Stimulated activated CD4-positive, alpha-beta T cell treated with anti-CD3 and anti-CD28 coated beads, Interleukin-15, amount 100 ng/mL, for 24 hours (primary cell): ENCODE measurements at places on chromosomes 5 and 9.

GRCh38 chr5:175681045-175681967 is 23.4 kb downstream of the HRH2 start:
- DNase-seq = no peak

DNA sequence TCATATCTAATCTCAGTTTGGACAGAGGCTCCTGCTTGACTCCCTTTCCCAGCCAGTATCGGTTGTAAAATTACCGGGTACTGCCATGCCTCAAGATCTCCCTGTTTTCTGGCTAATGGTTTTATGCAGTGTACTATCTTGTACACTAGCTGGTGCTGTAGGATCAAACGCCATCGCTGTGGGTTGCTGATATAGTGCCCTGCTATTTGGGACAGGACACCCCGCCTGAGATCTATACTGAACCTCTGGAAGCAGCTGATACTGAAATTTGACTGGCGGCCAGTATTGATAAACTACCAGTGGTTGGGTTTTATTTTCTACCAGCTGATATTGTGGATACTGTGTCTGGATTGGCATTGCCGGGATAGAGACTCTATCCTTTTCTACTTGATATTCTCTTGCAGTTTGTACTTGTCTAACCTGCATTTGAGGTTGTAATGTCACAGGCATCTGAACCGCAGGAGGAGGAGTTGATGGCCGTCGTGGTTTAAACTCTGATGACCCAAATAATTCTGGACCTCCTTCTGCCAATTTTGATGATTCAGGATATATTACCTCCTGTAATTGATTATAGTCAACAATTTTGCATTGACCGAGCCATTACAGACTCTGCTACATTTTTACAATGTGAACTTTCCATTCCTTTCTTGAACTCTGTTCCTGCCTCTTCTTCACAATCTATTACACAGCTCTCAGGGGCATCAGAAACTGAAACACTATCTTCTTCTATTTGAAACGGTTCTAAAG is 112.5 kb upstream of the LARP1 start:
- DNase-seq = no peak

DNA sequence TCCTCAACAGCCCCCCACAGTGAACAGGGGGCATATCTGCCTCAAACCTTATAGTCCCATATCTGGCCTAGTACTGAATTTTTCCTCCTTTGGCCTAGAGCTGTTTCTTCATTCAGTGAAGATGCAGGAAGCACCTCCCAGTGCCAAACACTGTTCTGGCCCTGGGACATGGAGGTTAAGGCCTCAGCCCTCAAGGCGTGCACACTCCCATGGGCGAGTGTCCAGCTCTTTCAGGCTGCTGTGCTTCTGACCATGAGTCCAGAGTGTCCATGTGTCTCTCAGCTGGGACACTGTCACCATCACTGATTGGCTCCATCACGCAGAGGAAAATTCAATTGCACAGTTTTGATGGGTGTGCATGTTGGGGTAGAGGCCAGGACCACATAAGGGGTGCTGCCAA is 151.5 kb downstream of the PAX5 start:
- no peak for DNase-seq

GRCh38 chr9:131728961-131729360 is 10.9 kb downstream of the RAPGEF1 start:
- peak; percentile 72 for DNase-seq

GRCh38 chr9:83934569-83935275 is 13.5 kb upstream of the KIF27 start:
- no peak for DNase-seq

GRCh38 chr5:14699807-14700400 is 35.4 kb downstream of the OTULIN start:
- no peak for DNase-seq

- DNase-seq = no peak
Measured at GRCh38 chr9:115651461-115651860, 502.1 kb upstream of the PAPPA start.

DNA sequence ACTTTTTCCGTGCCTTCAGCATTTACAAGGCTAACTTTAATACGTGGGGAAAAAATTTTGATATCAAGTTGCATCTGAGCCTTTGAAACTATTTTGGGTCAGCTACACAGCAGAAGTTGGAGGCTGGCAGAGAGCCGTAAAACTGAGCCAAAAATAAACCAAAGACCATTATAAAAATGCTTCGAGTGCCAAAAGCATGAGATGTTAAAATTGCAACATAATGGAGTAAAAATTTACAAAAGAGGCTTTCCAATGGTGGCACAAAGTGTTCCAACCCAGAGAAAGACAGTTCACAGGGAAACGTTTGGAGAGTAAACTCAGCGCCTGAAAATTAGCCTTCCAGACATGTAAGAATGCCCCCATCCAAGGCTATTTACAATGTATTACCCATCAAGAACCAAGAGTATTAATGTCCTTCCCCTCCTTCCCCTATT is 190.3 kb downstream of the TLE1 start:
- DNase-seq = no peak

DNA sequence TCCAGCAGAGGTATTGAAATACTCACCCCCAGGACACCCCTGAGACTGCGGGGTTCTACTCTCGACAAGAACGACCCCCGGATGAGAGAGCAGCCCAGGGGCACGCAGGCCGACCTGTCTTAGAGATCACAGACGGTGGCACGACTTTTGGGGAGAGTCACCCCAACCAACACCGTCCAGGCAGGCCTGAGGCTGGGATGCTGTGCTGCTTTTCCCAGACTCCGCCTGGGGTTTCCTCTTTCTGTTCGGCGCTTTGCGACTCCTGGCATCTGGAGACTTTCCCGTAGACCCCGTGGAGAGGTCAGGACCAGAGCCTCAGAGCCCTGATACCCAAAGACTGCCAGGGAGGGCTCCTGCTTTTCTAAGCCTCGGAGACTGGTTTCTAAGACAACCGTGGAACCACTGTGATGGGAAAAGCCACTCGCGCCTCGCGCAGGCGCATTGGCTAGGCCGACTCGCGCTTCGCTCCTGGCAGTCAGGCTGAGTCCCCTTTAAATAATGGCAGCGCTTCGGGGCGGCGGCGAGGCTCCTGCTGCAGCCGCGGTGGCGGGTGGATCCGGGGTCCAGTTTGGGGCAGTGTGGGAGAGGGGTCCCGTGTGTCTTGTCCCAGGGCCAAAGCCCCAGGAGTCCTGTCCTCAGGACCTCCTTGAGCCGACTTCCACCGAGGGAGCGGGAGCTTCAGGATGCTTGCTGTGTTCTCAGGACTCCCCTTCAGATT is 484.0 kb downstream of the SPATA31A7 start:
- DNase-seq = no peak

DNA sequence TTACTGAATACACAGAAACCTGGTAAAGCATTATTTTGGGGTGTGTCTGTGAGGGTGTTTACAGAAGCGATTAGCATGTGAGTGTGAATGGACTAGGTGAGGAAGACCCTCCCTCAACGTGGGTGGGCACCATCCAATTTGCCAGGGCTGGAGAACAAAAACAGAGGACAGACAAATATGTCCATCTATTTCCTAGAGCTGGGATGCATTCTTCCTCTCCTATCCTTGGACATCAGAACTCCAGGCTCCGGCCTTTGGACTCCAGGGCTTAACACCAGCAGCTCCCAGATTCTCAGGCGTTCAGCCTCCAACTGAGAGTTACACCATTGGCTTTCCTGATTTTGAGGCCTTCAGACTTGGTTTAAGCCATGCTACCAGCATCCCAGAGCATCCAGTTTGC is 65.8 kb upstream of the CHD1 start:
- no peak for DNase-seq

DNA sequence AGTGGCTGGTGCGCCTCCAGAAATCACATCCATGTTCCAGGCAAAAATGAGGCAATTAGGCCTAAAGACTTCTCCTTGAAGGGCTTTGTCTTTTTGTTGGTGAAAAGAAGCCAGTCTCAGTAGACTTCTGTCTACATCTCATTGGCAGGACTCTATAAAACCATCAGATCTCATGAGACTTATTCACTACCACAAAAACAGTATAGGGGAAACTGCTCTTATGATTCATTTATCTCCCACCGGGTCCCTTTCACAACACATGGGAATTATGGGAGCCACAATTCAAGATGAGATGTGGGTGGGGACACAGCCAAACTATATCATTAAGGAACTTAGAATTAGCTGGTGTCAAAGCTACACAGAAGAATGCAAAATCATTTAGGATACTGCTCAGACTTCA is 77.7 kb upstream of the SNX2 start:
- DNase-seq = no peak

DNA sequence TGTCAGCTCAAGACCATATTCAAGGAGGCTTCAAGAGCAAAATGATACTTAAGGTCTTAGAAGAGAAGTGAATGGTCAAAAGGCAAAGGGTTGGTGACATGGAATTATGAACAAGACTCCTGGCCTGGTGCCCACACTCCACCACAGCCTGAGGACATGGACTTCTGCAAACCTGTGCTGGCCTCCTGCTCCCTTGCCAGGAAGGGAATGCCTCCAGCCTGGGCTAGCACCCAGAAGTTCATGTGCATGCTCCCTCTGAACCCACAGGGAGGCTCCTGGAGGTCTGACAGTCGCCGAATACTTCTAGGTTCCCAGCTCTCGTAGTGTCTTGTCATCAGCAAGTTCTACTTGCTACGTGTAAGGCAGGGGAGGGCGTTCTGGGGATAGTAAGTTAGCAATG is 156.7 kb downstream of the FSTL4 start:
- DNase-seq = no peak

DNA sequence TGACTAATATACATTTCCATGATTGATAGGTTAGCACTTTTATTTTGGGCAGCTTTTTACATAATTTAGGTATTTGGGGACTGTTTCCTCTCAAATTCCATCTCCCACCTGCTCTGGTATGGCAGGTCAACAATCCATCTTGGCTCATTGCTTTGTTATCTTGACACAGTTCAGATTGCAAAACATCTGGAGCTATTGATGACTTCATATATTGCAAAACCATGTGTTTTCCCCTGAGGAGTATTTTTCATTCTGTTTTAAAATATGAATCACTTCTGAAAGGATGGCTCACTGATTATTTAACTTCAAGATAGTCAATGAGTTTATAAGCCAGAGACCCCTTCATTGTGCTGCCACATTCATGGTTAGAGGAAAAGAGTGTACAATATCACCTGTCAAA is 1206.0 kb upstream of the C9orf72 start:
- DNase-seq = no peak

DNA sequence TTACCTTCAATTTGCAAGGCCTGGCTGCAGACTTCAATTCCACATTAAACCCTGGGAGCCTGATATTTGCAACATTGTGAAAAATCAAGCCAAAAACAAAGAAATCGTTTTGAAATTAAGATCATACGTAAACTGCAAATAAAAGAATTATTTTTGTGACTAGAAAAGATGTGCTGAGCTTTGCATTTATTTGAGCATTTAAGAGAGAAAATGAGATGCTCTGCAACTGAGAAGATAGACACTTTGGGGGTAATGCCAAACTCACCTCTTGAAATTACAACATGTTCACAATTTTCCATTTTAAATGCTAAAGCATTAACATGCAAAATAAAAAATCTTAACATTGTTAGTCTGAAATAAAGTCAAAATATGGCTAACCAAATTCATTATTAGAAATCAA is 46.6 kb downstream of the CSNK1A1 start:
- DNase-seq = no peak

DNA sequence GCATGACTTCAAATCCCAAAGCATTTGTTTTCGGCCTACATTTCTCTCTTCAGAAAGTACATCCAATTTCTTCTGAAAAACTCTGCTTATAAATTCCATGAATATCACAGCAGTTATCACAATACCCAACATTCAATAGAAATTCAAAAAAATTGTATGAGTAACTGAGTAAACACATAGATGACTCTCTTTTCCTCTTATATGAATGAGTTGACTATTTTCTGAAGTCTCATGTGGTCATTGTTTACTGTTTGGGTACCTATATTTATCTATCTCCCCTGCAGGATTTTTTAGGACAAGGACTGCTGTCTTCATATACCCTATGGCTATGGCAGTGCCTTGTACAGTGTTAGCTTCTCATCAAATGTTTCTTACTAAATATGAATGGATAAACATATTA is 157.1 kb downstream of the HTR1A start:
- DNase-seq = no peak

DNA sequence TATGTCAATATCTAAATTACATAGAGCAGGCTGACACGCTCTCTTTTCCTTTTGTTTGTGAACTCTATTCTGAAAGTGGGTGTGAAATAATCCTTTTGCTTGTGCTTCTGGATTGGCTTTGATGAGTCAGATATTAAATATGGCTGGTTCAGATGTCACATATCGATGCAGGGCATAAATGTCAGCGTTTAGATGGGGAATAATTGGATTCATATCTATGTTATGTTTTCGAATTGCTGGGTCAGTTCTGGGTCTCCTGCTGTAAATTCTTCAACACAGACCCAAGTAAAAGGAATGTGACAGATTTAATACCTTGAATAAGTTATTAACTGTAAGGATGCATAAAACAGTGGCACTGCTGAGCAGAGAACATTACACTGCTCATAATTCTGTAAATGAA is 118.7 kb upstream of the SNX2 start:
- DNase-seq = no peak

- DNase-seq = no peak
Measured at GRCh38 chr5:124869426-124870033, 123.1 kb upstream of the ZNF608 start.

GRCh38 chr9:69122549-69123141 is 51.4 kb upstream of the TJP2 start:
- no peak for DNase-seq

- peak; percentile 70 for DNase-seq
Measured at GRCh38 chr9:87812375-87813118, 70.1 kb upstream of the SPATA31E1 start.

DNA sequence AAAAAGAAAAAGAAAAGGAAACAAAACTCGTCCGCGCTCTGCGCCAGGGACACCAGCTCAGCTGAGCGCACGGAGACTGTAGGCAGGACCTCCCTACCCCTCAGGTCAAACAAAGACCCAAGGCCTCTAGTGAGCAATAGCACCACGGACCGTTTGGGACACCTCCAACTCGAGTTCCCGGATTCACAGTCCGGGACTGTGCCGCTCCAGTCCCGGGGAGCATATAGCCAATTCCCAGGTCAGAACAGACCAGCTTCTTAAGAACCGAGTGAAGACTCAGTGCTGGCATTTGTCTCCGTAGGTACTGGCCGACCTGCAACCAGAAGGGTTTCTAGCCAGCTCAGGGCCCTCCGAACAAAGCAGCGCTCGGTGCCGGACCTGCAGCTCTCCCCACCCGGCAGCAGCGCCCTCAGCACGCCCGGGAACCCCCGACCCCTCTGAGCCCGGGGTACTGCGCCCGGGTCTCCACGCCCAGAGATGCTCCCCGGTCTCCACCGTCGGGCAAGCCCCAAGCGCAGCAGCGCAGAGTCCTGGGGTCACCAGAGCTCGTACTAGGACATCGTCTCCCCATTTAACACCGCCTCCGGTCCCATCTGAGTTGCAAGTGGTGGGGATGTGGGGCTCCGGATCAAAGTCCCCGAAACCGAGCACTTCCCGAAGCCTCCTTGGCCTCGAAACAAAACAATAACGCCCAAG is 591 bp downstream of the ABCA1 start:
- peak; percentile 34 for DNase-seq

- DNase-seq = no peak
Measured at GRCh38 chr5:167918184-167918812, 373.1 kb upstream of the WWC1 start.

DNA sequence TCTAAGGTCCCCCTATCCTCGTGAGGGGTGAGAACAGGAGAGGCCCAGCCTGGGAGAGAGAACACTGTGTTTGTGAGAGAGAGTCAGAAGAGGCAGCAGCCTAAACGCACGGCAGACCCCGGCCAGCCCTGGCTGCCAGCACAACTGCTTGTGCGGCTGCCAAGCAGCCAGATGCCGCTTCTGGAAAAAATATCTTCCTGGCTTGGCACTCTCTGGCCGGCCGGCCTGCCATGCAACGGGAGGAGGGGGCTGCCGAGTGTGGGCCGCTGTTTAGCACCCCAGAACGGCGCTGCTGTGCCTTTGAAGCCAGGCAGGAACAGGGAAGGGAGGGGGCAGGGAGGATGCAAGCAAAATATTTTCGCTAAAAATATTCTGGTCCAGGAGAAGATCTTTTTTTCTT is 105.0 kb downstream of the FGF18 start:
- DNase-seq = no peak
